HFFc6 (cell line): ENCODE measurements at places on chromosomes 1 and 21.

DNA sequence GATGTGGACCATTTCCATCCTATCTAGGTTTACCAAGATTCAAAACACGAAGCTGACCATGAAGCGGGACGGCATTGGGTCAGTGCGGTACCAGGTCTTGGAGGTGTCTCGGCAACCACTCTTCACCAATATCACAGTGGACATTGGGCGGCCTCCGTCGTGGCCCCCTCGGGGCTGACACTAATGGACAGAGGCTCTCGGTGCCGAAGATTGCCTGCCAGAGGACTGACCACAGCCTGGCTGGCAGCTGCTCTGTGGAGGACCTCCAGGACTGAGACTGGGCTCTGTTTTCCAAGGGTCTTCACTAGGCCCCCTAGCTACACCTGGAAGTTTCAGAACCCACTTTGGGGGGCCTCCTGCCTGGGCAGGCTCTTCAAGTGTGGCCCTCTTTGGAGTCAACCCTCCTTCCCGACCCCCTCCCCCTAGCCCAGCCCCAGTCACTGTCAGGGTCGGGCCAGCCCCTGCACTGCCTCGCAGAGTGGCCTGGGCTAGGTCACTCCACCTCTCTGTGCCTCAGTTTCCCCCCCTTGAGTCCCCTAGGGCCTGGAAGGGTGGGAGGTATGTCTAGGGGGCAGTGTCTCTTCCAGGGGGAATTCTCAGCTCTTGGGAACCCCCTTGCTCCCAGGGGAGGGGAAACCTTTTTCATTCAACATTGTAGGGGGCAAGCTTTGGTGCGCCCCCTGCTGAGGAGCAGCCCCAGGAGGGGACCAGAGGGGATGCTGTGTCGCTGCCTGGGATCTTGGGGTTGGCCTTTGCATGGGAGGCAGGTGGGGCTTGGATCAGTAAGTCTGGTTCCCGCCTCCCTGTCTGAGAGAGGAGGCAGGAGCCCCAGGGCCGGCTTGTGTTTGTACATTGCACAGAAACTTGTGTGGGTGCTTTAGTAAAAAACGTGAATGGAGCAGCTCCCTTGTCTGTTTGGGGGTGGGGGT lies 864 bp upstream of the CCDC24 start:
- DNase-seq, result no peak

GRCh38 chr21:18298228-18298627 lies 53.6 kb downstream of the CHODL start:
- no peak for DNase-seq

- no peak for DNase-seq
Measured at GRCh38 chr21:19640964-19641363, 1237.4 kb upstream of the TMPRSS15 start.

GRCh38 chr1:89820422-89821321 lies at the start of gene LRRC8D:
LRRC8D (plus strand) TSS chr1:89821032; CDS start chr1:89933069, 112,037 bp downstream.
- peak; percentile 53 for DNase-seq

DNA sequence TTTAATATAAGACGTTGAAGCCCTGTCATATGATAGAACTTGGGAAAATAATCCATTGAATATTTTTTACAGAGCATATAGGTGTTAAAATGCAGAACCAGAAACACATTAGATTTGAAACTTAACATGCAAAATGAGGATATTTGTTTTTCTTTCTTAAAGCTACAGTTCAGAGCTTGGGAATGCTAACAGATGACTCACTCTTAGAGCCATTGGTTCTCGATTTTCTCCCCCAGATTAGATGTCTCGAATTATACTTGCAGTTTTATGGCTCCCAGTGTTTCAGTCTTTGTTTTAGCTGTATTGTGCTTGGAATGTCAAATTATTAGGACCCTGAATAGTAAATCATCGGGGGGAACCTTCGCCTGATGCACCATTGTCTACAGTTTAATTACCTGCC lies 575.7 kb upstream of the ZP4 start:
- no peak for DNase-seq

DNA sequence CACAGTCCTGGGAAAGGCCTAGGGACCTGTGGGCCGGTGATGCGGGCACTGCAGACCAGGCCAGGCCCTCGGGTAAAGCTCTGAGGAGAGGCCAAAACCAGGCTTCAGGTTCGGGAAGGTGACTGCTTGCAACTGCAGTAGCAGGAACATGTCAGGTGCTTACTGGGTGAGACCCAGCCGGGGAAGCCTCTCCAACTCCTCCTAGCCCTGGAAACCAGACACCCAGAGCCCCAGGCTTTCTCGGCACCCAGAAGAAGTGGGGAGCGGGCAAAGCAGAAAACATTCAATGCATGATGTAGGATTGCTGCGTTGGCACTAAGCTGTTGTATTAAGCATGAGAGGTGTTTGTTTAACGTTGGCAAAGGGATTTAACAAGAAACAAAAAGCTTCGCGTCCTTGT lies 20.2 kb upstream of the GNPAT start:
- DNase-seq, result no peak

GRCh38 chr1:70057500-70057899 lies 147.9 kb downstream of the LRRC40 start:
- no peak for DNase-seq

DNA sequence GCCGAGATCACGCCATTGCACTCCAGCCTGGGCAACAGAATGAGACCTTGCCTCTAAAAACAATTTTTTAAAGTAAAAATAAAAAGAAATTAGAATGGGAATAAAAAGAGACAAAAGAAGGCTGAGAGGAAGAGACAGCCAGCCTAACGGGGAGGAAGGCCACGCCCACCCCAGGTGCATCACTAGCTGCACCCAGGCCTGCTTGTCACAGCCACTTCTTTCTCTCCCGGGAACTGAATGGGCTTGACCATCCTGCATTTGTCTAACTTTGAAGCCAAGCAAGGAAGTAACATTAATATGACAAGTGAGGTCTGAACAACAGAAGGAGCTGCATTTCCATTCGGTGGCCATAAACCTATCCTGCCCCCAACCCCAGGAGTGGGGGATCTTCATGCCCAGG lies 20.8 kb upstream of the EFNA1 start:
- DNase-seq, result no peak

GRCh38 chr1:17893891-17894631 lies 138.9 kb downstream of the ACTL8 start:
- peak; percentile 48 for DNase-seq

GRCh38 chr1:111690306-111690617 lies 48.9 kb downstream of the INKA2 start:
- DNase-seq, result peak; percentile 83

- no peak for DNase-seq
Measured at GRCh38 chr1:158199849-158200248, 19.2 kb downstream of the CD1D start.

GRCh38 chr1:156359973-156360372 lies 9.0 kb upstream of the RHBG start:
- DNase-seq, result peak; percentile 43

DNA sequence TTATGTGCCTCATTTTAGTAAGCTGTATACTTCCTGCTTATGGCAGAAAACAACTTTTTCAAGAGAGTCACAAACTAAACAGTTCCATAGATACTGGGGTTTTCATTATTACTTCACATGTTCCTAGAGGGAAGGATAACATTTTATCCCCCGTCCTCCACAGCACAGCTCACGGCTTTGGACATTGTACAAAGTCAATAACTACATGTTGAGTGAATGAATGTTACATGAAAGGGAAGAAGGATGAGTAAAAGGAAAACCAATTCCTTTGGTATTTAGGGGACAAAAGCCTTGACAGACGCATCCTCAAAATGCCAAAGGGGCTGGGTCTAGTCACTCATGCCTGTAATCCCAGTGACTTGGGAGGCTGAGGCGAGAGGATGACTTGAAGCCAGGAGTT lies 14.8 kb downstream of the PI4KB start:
- DNase-seq, result no peak

DNA sequence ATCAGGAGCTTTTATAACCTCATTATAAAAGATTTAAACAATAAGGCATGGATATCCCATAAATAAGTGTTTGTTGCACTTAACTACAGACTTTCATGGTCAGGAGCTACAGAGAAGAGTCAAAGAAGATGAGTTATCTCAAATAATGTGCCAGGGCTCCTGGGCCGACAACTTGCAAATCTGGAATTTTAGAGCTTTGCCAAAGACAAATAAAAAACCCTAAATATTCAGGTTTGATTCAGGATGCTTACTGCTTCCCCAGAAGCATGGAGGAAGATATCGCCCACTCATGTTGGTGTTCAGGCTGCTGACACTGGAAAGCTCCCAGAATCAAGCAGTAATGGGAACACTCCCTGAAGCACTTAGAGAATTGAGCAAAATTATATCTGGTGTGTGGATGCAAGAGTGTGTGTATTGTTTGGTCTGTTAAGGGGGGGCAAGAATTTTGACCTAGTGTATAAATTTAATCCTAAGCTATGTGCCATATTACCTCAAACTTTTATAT lies 176.9 kb upstream of the ESRRG start:
- DNase-seq, result no peak

- no peak for DNase-seq
Measured at GRCh38 chr1:22037520-22037919, 15.0 kb upstream of the CDC42 start.

DNA sequence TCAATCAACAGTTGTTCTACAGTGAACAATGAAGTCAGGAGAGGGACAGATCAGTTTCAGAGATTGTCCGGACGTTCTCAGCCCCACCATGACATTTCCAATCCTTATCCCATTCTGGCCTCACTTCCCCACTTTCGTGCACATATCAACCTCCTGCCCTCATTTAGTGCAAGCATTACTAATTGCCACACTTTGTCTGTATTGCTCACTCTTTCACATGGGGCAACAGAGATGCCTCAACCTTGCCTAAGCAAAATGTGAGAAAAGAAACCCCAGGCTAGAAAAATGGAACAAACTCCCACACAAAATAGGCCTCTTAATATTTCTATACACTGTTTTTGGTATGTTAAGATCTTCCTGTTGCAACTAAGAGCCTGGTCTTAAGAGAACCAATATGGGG lies 8.9 kb upstream of the RGS1 start:
- no peak for DNase-seq

DNA sequence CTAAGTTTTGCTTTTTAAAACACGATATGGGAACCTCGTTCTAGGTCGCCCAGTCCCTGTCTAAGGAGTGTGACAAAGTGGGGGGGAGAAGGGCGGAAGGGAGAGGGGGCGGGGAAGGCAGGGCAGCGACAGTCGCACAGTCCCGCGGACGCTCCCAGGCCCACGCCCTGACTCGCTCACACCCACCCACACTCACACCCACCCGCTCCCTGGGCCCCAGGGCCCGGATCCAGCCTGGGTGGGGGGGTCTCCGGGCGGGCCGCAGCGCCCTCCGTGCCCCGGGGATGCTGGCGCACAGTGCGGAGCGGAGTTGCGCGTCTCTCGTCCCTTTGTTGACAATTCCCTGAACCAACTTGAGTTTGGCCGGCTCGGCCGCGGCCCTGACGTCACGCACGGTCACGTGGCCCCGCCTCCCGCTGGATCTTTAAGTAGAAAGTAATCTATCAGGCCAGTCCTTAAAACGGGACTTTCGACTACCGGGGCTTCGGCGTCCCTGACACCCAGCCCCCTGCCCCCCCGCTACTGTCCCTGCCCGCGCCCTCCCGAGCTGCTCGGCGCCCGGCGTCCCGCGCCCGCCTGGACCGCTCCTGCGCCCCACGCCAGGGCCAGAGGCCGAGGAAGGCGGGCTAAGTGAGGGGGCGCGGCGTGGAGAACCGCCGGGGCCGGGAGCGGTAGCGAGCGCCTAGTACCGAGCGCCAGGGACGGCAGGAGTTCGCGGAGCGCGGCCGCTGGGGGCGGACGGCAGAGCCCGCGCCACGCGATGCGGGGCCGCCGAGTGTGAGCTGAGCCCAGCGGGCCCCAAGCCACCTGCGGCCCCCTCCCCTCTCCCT lies at the start of gene FOXD3:
FOXD3 (plus strand) TSS at position 454 of the 830 bp plus-strand sequence. CDS start 492 bp downstream, outside the sequence.
- DNase-seq, result peak; percentile 12

DNA sequence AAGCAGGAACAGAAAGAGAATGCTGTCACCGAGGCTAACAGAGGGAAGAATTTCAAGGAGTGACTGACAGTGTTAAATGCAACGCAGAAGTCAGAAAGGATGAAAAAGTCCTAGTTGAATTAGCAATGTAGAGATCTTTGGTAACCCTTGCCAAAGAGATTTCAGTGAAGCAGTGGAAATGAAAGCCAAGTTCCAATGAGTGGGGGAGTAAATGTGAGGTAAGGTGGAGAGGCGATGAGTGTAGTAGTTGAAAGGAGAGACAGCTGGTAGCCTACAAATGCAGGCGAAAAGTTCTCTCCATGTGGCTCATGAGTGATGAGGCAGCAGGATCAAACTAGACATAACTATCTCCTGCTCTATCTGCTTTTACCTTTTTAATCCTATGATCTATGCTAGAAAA lies 74.6 kb upstream of the IPO9 start:
- no peak for DNase-seq

- DNase-seq, result no peak
Measured at GRCh38 chr1:34365295-34365694, 188.6 kb downstream of the C1orf94 start.

DNA sequence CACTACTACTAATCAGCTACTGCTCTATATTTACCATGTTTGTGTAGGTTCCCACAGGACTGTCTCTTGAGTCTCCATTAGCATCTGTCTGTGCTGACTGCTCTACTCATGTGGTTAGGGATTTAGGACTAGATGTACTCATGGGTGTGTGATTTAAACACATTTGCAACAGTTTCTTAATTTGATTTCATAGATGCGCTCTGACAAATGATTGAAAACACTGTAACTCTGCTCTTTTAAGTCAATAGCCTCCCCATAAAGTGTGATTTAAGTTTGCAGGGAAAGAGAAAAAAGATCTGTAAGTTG lies 809.3 kb downstream of the NCAM2 start:
- DNase-seq, result no peak

GRCh38 chr1:40532844-40533424 lies 1.5 kb downstream of the ZNF684 start:
- DNase-seq, result peak; percentile 53

- no peak for DNase-seq
Measured at GRCh38 chr1:244918421-244919319, 54.3 kb upstream of the HNRNPU start.

DNA sequence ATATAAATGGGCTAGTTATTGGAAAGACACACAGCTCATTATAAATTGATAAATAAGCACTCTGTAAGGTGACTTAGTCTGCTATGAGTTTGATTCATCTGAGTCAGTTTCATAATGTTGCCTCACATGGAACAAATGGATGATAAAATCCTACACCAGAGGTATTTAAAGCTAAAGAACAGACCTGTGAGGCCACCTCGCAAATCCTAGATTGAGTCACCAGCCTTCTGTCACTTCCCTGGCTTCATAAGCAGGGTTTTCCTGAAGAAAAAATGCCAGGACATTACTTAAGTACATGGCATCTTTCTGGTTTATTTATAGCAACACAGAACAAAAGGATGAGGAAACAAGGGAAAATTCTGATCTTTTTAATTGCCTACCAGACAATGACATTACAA lies 18.4 kb downstream of the CD2 start:
- DNase-seq, result no peak

DNA sequence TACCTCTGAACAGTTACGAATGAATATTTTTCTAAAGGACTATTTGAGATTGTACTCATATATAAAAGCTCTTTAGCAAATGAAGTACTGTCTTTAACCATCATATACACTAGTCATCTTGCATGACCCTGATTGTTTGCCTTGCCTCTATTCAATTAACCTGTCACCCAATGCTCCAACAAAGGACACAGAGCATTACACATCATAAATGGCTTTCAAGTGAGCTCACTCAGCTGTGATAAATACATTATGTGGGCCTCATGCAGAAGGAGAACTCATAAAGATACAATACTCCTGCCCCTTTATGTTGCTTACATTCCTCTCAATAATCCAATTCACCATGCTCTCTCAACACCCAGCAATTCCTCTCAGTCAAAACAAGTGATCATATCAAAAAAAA lies 993.0 kb upstream of the PRMT6 start:
- DNase-seq, result no peak
